Stimulated activated CD8-positive, alpha-beta memory T cell treated with anti-CD3 and anti-CD28 coated beads, Interleukin-4, amount 100 ng/mL, for 4 hours (primary cell): ENCODE measurements at places on chromosomes 13 and 19.

DNA sequence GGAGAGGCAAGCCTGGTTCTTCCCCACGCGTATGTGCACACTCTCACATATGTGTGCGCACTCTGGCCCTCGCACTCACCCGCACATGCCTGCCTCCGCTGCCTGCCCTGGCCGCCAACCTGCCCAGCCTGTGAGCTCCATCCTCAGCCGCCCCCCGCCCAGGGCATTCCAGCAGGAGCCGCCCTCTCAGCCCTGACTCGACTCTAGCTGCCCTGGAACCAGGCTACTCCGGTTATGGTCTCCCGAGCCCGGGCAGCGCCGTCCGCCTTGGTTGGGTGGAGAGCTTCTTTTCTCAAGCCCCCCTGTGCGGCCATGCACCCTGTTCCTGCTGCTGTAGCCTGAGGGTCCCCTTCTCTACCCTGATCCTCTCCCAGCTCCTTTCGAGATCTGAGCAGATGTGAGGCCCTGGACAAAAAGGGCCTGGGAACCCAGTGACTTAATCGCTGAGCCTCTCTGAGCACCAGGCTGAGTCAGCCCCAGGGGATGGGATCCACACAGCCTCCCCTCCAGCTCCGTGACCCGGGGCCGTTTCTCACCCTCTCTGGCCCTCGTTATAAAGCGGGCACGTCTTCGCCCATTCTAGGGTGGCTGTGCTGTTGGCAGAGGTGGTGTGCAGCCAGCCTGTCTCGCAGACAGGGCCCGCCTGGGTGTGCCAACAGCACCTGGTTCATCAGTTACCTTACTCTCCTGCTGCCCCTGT is 191.5 kb downstream of the TEX29 start:
- no peak for DNase-seq

DNA sequence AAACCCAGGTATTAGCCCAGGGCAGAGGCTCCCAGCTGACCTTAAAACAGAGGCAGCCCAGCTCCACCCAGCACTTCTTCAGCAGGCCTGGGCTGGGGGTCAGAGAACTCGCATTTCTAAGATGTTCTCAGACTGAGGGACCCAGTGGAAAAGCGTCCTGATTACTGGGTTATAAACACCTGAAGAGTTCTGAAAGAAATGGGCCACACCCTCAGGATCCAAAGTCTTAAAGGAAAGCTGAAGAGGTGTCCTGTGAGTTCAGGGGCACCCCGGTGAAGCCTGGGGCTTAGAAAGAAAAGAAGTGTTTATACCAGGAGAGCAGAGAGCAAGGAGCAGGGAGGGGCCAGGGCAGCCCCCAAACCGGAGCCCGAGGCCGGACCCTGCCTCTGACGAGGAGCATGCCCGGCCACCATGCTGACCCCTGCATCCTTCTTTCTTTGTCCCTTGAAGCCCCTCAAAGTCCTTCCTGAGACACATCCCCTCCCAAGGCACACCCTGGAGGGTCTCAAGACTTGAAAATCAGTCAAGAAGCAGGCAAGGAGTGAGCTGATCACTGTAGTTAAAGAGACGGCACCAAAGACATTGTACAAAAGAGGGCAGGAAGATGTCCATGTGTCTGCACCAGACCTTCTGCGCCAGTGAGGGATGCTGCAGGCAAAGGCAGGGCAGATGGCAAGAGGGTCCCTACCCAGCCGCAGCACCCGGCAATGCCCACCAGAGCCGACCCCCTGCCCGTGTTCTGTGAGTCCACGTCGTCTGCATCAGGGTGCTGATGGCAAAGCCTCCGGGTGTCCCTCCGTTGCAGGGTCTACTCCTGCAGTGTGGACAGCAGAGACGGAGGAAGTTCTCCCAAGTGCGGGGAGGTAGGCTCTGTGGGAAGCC is 10.6 kb upstream of the RAB20 start:
- no peak for DNase-seq

GRCh38 chr19:31314849-31315629 is 34.2 kb downstream of the TSHZ3 start:
- DNase-seq: no peak

DNA sequence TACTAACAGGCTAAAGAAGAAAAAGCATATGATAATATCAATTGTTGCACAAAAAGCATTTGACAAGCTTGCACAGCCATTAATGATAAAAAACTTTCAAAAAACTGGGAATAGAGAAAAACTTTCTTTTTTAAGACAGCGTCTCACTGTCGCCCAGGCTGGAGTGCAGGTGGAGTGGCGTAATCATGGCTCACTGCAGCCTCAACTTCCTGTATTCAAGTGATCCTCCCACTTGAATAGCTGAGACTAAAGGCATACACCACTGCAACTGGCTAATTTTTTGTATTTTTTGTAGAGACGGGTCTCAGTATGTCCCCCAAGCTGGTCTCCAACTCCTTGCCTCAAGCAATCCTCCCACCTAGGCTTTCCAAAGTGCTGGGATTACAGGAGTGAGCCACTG is 382.8 kb downstream of the TSHZ3 start:
- no peak for DNase-seq

DNA sequence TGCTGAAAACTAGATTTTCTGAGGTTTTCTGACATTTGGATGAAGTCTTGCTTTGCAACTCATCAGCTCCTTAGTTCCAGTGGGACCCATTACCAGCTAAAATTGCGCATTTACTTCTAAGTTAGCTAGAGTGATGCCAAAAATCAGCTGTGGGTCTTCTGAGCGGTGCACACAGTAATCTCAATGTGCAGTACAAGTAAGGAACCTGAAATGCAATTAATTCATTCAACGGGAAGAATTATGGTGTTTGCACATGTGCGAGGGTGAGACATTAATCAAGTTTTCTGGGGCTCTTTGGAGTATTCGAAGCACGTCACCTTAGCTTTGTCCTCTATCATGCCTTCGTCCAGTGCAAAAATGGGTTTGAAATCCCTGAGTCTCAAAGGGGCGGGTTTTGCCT is 146.2 kb downstream of the MYO16 start:
- DNase-seq: no peak

DNA sequence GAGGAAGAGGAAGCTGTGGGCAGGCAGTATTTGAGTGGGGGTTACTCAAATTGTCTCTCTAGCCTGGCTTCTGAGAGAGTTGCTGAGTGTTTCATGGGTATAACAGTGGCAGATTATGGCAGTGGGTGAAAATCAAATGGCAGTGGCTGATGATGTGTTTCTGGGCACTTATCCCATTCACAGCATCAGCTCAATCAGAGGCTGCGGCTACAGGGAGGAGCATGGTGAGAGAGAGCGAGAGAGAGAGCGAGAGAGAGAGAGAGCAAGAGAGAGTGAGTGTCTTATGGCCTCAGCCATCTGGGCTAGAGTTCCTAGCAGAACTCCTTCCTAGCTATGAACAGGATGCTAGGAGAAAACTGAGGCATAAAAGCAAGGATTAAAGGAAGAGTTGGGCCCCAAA is 178.9 kb downstream of the OLFM4 start:
- no peak for DNase-seq

GRCh38 chr13:50133358-50133953 is 118.2 kb downstream of the KCNRG start:
- no peak for DNase-seq

GRCh38 chr19:7778081-7778480 is 15.0 kb downstream of the CLEC4M start:
- DNase-seq: no peak

DNA sequence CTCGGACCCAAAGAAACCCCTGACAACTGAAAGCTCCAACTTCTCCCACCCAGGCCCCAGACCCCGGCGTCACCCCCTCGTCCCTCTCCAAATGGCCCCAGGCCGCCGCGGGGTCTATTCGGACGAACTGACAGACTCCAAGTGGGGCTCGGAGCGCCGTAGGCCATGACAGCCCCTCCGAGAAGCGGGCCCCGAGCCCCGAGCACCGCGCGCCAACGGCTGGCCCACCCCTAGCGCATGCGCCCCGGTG is 360 bp downstream of the DDX39A start:
- no peak for DNase-seq

DNA sequence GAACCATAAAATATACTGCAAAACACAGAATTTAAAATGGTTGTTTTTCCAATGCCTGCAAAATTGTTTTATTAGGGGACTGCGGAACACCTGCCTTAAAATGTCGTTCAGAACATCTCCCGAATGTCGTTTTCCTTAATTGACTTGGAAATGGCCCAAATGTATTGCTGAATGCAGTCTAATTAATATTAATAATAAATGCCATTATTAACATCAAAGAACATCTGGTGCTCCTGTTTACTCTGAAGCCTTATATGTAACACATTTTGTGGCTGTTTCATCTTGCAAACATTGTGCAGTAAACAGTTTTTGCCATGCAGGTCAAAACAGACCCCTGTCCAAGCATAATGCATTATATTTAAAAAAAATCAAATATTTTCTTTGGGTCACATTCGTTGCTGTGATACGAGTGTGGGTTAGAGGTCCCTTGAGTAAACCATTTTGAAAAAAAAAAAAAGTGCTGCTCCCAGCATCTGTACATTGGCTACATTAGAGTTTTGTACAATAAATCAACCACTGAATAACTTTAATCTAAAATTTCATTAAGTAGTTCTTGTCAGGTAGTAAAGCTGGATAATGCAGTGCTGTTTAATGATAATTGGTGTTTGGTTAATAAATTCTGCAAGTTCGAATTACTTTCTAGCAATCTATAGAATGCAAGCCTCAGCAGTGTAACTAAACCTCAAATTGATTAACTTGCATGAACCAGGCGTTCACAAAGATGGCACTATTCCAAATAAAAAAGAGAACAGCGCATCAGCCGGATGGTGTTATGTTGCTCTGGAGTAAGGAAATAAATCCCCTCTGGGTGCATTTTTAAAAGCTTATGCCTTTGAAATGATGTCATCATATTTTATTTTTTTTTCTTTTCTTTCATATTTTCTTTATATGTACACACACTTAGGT is 140.2 kb downstream of the ZNF536 start:
- DNase-seq: no peak

GRCh38 chr13:21739771-21740170 is 68.9 kb downstream of the FGF9 start:
- DNase-seq: no peak

DNA sequence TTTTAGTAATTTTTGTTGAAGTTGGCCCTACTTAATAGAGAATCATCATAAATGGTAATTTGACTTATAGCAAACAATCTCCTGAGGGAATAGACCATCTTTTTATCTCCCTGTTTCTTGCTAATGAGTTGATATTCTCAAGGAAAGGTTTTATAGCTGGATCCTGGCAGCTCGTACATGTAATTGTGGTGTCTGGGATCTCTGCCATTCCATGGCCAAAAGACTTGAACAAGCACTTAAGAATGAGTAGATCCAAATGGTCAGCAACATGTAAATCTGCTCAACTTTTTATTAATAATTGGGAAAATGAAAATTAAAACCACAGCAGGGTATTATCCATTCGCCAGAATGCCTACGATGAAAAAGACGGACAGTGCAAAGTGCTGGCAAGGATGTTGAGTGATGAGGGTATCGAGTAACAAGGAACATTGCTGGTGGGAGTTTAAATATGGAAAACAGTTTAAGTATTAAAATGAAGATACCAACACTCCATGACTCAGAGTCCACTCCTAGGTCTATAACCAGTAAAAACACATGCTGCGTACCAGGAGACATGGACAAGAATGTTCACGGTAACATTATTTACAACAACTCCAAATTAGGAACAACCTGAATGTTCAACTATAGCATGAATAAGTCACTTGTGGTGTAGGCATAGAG is 5.1 kb upstream of the GPR18 start:
- no peak for DNase-seq

DNA sequence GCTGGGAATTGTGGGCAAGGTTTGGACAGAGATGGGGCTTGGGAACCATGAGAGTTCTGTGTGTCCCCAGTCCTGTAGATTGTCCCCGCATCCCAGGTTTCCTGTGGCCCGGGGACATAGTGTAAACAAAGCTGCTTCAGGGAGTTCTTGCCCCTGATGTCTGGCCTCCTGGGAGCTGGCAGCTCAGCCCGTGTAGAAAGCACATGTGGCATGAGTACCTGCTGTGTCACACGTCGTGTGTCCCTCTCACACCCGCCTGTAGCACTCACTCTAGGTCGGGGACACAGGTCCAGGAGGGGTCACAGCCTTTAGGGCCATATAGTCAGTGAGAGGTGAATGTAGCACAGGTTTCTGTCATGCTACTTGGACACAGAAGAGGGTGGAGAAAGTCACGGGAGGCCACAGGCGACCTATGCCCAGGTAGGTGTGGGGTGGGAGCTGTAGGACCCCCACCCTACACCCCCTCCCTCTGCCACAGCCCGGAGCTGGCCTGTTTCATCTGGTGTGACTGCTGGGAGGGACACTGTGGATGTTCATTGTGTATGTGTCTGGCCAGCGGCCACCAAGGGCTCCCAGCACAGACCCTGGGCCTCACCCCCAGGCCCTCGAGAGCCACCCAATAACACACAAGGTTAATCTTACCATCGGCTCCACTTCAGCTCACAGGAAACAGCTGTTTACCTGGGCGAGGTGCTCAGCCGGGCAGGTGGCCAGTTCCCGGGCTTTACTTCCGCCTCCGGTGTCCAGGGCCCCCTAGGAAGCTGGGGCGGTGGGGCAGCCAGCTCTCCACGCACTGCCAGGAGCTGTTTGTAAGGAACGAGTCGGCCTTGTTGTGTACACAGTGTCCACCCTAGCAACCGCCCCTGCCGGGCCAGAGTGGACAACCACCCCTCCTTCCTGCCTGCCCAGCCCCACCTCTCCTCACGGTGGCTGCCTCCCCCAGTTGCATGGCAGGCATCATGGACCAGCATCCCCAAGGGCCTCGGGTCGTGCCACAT is 49.7 kb downstream of the COMP start:
- DNase-seq: no peak

GRCh38 chr19:33557720-33558119 is 36.1 kb upstream of the PEPD start:
- no peak for DNase-seq

DNA sequence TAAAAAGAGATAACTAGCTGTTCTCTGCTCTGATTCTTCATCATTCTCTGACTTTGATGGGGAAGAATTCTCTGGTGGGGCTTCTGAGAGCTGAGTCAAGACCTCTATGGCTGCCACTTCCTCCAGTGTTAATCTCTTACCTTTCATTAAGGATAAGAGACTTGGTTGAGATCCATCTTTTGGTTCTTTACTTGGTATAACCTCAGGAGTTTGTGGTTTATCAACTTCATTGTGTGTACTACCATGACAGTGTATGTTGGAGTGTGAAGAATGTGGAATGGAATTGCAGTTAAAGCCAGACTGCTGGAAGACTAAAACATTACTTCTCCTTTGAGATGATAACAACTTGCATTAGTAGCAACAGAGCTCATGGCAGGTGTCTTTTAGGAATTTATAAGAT is 222.0 kb downstream of the SLITRK5 start:
- no peak for DNase-seq

DNA sequence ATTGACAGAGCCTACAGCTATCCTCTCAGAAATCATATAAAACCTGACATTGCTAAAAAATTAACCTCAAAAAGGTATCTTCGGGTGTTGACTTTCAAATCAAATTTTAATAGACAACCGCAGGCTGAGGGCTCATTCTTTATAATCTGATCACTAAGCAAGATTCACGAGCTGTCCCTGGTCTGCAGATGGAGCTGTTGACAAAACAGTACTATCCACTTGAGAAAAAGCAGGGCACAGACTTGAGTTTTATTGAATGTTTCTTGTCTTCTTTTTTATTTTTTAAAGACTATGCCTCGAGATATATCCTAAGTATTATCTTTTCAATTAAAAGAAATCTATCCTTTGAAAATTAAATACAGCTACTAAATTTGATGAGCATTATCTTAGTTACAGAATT is 540.5 kb downstream of the PCDH9 start:
- no peak for DNase-seq
